ENCODE measurements at places on chromosomes 12 and 14.

GRCh38 chr12:25459541-25459951 is 93.5 kb downstream of the LMNTD1 start:
- DNase-seq, result no peak

GRCh38 chr14:100712490-100712889 is 14.2 kb upstream of the DLK1 start:
- no peak for DNase-seq

DNA sequence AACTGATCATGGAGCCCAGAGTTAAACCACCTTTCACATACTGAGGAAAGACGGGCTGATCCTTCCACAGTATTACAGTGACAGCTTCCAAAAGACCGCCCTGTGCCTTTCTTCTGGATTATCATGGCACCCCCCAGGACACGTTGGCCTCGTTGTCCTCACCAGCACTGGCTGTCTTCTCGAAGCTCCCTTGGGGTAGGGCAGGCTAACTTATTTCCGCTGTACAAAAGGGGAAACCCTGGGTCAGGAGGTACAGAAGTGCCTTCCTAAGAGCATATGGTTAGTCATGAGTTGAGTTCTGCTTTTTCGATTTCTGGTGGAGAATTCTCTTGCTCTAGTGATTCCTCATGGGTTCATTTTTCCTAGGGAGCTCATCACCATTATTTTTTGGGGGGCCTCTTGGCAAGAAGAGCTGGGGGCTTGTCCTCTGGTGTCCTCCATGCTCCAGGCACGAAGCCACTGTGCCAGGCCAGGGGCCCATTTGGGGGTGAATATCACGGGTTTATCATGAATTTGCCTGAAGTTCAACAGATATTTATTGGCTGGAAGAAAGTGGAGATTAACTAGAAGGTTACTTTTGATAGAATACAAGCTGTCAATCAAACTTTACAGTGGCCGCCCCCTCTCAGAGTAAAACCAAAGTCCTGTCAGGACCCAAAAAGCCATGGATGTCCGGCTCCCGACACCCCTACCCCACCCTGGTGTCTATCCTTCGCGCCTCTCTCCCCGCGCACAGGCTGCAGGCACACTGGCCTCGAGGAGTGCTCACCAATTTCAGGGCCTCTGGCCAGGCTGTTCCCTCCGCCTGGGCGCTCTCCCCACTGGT is 8.8 kb upstream of the TRAF3 start:
- peak; percentile 23 for DNase-seq

- peak; percentile 31 for DNase-seq
These were observed 224.2 kb downstream of the LRFN5 start for GRCh38 chr14:41830714-41831406.

DNA sequence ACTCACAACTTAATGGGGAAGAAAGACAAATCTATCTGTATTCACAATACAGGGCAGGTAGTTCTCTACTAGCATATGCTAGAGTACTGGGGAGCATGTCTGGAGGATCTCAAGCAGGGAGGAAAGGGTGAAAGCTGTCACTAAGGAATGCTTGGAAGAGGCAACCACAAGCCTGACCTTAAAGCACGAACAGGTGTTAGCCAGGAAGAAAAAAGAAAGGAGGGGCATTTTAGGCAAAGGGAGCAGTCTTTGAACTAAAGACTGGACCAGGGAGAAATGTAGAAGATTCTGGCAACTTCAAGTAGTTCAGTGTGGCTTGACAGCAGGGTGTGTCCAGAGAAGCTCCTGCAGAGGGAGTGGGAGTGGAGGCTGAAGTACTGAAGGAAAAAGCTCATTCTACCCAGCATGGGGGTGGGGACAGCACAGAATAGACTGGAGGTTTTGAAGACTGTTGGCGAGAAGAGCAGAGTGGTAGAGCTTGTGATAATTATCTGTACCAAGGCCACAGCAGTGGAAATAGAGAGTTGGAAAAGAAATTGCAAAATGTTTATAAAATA is 50.9 kb downstream of the AP5M1 start:
- no peak for DNase-seq

DNA sequence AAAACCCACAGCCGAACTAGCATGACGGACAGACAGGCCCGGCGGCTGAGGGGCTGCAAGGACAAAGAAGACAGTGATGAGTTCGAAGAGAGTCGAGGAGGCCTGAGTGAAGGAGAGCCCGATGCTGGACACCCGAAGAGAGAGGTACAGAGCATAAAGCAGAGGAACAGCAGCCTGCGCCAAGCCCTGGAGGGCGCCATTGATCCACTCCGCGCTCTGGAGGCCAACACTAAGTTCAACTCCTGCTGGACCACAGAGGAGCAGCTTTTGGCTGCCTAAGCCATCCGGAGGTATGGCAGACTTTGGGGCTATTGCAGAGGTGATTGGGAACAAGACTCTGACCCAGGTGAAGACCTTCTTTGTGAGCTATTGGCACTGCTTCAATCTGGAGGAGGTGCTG is 7.8 kb upstream of the PLXNC1 start:
- no peak for DNase-seq

DNA sequence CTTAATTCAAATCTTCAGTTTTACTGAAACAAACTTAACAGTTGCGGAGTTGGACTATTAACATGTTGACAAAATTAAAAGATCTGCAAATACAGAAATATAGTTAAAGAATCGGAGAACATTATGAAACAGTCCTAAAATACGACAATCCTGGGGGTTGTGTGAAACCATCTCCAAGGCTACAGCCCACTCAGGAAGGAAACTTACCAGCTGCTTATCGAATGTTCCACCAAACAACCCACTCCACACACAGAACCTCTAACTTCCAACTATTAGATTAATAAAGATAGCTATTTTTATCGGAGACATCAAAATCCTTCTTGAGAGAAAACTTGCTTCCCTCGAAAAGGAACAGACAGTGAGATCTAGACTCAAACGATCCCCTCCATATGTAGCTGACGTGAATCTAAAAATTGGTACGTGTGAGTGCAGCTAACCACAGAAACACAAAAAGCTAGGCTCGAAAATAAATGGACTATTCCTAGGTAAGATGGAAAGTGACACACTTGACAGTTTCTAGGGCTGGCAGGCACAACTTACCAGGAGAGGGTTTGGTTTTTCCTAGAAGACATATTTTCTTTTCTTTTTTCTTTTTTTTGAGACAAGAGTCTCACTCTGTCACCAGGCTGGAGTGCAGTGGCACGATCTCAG is 12.9 kb downstream of the VPS37B start:
- DNase-seq, result no peak

- DNase-seq, result peak; percentile 30
These were observed 678.4 kb downstream of the MED13L start for GRCh38 chr12:115598871-115599811.

DNA sequence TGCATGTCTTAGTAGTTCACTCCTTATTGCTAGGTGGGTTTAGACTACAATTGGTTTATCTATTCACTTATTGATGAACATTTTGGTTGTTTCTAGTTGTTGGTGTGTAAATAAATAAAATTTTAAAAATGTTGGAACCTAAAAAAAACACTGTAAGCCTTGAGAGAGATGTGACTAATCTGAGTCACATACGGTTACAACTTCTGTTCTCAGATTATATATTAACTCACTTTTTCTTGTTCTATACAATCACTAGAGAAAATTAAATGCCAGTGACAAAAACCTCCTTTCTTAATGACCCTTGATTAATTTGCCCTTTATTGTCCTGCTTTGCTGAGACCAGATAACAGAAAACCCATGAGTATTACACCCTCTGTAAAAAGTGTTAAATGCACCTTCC is 7.1 kb upstream of the TDG start:
- no peak for DNase-seq

DNA sequence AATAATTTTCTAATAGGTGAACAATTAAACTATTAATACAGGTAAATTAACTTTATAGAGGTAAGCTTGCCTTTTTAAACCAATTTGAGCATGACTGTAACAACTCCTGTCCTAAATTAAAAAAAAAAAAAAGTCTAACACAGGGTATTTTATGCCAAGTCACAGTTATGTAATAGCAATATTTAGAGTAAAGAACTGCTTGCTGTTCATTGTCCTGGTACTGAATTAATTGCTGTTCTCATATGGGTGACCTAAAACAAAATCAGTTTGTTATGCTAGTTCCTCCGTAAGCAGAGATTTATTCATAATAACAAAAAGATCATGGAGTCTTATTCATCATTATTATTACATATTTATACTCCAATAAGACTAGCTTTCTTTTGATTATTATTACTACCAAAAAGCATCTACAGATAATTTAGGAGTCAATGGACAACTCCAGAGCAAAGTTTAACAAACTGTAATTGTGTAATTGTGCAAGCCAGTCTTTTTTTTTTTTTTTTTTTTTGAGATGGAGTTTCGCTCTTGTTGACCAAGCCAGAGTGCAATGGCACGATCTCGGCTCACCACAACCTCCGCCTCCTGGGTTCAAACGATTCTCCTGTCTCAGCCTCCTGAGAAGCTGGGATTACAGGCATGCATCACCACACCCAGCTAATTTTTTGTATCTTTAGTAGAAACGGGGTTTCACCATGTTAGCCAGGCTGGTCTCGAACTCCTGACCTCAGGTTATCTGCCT is 98.3 kb downstream of the ITPR2 start:
- DNase-seq, result no peak

DNA sequence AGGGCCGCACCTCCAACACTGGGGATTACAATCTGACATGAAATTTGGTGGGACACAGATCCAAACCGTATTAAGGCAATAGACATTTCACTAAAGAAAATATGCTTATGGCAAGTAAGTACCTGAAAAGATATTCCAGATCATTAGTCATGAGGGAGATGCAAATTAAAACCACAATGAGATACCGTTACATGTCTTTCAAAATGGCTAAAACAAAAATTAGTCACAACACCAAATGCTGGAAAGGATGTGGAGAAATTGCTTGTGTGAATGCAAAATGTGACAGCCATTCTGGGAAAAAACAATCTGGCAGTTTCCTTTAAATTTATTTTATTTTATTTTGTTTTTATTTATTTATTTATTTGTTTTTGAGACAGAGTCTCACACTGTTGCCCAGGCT is 82.3 kb upstream of the PTGDR start:
- DNase-seq, result no peak

DNA sequence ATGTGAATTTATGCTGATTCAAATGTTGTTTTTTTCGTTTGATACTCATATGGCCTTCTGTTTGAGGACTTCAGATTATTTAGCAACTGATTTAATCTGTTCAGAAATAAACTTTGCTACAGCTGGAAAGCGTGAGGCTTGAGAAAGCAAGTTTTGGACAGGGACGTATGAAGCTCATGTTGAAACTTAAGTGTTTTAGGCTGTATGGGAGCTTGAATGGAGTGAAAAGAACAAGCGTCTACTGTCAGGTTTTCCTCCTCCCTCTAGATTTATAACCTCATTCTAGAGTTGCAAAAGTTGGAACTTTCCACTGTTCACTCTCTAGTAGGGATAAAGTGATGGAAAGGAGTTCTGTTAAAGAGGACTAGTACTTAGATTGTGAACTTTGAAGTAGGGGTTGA is 1.0 kb downstream of the PRPF39 start:
- peak; percentile 59 for DNase-seq
